H9 (cell line): ENCODE measurements at places on chromosomes 6 and 20. TPM values are rescaled to one million over a fixed set of nuclear protein-coding genes. Genes with fewer than 3 reads are reported as not detected.

Gene TTBK1
- 1.3 and 1.6 TPM in 2 replicates for total RNA-seq

Gene TMC2
- total RNA-seq, result not detected in 2 replicates

Gene PTCHD4
- 0.96 and 0.97 TPM in 2 replicates for total RNA-seq

Gene BNIP5
- total RNA-seq, result not detected in 2 replicates

Gene CNKSR3
- 5.6 and 6.4 TPM in 2 replicates for total RNA-seq

Gene C6orf52
- 1.8 and 2.3 TPM in 2 replicates for total RNA-seq

Gene IYD
- not detected in 2 replicates for total RNA-seq

Gene ABHD12
- 54.4 and 56.6 TPM in 2 replicates for total RNA-seq

Gene PI16
- not detected in 2 replicates for total RNA-seq

Gene TRAPPC3L
- total RNA-seq, result not detected in 2 replicates

Gene TGM3
- total RNA-seq, result not detected in 2 replicates

Gene GFRAL
- not detected in 2 replicates for total RNA-seq

Gene PTCRA
- total RNA-seq, result not detected in 2 replicates

Gene CLPSL2
- total RNA-seq, result 4.4 and 6.0 TPM in 2 replicates

Gene ZNF318
- 15.0 and 16.3 TPM in 2 replicates for total RNA-seq

Gene LY6G6F
- not detected in 2 replicates for total RNA-seq

Gene PPIL4
- 36.9 and 38.0 TPM in 2 replicates for total RNA-seq

Gene RAET1E
- not detected in 2 replicates for total RNA-seq

Gene ANKS1A
- 24.4 and 26.5 TPM in 2 replicates for total RNA-seq

Gene WFDC12
- total RNA-seq, result not detected in 2 replicates

Gene PRL
- total RNA-seq, result not detected in 2 replicates

Gene MAN1A1
- 1.6 and 1.9 TPM in 2 replicates for total RNA-seq

Gene SDCBP2
- 1.9 and 3.1 TPM in 2 replicates for total RNA-seq

Gene POM121L2
- total RNA-seq, result not detected in 2 replicates

Gene ATP6V1G2
- 3.6 and 3.8 TPM in 2 replicates for total RNA-seq

Gene MCHR2
- total RNA-seq, result not detected in 2 replicates
